ENCODE measurements at places on chromosomes 13 and 19. TPM values are rescaled to one million over a fixed set of nuclear protein-coding genes. Genes with fewer than 3 reads are reported as not detected.

CSNK1G2 gene
- total RNA-seq, result 58.3 TPM

CDC34 gene
- total RNA-seq, result 69.8 TPM

MBD3L2 gene
- total RNA-seq, result not detected

PTPRH gene
- 5.5 TPM for total RNA-seq

CD79A gene
- total RNA-seq, result not detected

PLIN4 gene
- total RNA-seq, result 0.14 TPM

KLK2 gene
- total RNA-seq, result not detected

Data from smooth muscle cell of bladder (primary cell).